ENCODE measurements at places on chromosomes 11 and 22. TPM values are rescaled to one million over a fixed set of nuclear protein-coding genes. Genes with fewer than 3 reads are reported as not detected.
A peak's percentile ranks its signal among the peaks of the same experiment; 100 is the strongest.

The CCDC157 gene
- total RNA-seq = 3.3 TPM

The GUCY1A2 gene
- 0.10 TPM for total RNA-seq

The E2F8 gene
- total RNA-seq = 0.92 TPM

The RAPSN gene
- 0.95 TPM for total RNA-seq

The ABCC8 gene
- total RNA-seq = not detected

- no peak overlapping the region for H3K27ac ChIP-seq
- peaks cover 4% of the 10 kb centered on the region for H3K27me3 ChIP-seq
- no peaks in the 10 kb centered on the region for H3K4me1 ChIP-seq
- DNase-seq = no peak
- no peak overlapping the region for H3K4me3 ChIP-seq
Measured at GRCh38 chr11:69218271-69218682, 62.5 kb downstream of the SMIM38 start.

- peaks cover 6% of the 10 kb centered on the region for H3K27me3 ChIP-seq
- no peaks in the 10 kb centered on the region for H3K36me3 ChIP-seq
- no peak for DNase-seq
- no peak overlapping the region for H3K4me3 ChIP-seq
- H3K27ac ChIP-seq = no peak overlapping the region
Measured at GRCh38 chr11:2580061-2580421, 119.8 kb downstream of the KCNQ1OT1 start.

GRCh38 chr22:37242395-37242918, 1.6 kb downstream of the RAC2 start:
- H3K36me3 ChIP-seq = no peaks in the 10 kb centered on the region
- H3K27ac ChIP-seq = no peak overlapping the region
- H3K27me3 ChIP-seq = peaks cover 2% of the 10 kb centered on the region

GRCh38 chr22:37759281-37759680, 48.5 kb upstream of the GCAT start:
- H3K27ac ChIP-seq = peak overlapping the region; percentile 84
- peaks cover 8% of the 10 kb centered on the region for H3K27me3 ChIP-seq
- H3K4me1 ChIP-seq = peaks cover 33% of the 10 kb centered on the region

DNA sequence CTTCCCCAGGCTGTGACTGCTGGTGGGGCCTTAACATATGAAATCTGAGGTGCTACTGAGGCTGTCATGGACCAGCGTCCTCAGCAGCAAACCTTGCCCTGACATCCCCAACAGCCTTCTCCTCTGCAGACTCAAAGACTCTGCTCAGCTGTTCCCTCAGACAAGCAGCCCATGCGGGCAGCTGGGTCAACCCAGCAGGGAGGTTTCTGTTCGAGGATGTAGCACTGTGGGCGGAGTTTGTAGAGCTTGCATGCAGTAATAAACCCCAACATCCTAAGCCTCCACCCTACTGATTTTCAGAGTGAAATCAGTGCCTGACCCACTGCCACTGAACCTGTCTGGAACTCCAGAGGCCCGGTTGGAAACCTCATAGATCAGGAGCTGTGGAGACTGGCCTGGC, 88.8 kb upstream of the XKR3 start:
- no peak for DNase-seq
- no peak overlapping the region for H3K27ac ChIP-seq
- H3K4me1 ChIP-seq = peaks cover 4% of the 10 kb centered on the region
- H3K36me3 ChIP-seq = peaks cover 4% of the 10 kb centered on the region
- H3K4me3 ChIP-seq = no peak overlapping the region

- peaks cover 4% of the 10 kb centered on the region for H3K4me1 ChIP-seq
- H3K27ac ChIP-seq = no peak overlapping the region
- peaks cover 4% of the 10 kb centered on the region for H3K27me3 ChIP-seq
Measured at GRCh38 chr11:71302911-71303310, 50.5 kb upstream of the SHANK2 start.

DNA sequence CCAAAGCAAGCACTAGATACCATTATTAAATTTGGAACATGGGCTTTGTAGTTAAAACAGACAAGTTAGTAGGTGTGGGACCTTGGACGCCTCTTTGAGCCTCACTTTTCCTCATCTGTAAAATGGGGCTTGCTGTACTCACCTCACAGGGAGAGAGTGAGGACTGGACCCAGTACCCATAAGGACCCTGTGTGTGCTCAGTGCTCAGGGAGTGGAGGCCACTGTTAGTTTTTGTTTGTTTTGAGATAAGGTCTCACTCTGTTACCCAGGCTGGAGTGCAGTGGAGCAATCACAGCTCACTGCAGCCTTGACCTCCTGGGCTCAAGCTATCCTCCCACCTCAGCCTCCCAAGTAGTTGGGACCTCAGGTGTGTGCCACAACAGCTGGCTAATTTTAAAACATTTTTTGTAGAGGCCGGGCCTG, 8.9 kb downstream of the RAPSN start:
- no peak for DNase-seq
- H3K27me3 ChIP-seq = peaks cover 8% of the 10 kb centered on the region
- no peak overlapping the region for H3K27ac ChIP-seq

GRCh38 chr22:29765905-29766631, 739 bp downstream of the ZMAT5 start:
- H3K36me3 ChIP-seq = peaks cover 4% of the 10 kb centered on the region
- peak overlapping the region; percentile 100 for H3K4me3 ChIP-seq
- peak; percentile 15 for DNase-seq
- H3K27me3 ChIP-seq = peaks cover 4% of the 10 kb centered on the region

DNA sequence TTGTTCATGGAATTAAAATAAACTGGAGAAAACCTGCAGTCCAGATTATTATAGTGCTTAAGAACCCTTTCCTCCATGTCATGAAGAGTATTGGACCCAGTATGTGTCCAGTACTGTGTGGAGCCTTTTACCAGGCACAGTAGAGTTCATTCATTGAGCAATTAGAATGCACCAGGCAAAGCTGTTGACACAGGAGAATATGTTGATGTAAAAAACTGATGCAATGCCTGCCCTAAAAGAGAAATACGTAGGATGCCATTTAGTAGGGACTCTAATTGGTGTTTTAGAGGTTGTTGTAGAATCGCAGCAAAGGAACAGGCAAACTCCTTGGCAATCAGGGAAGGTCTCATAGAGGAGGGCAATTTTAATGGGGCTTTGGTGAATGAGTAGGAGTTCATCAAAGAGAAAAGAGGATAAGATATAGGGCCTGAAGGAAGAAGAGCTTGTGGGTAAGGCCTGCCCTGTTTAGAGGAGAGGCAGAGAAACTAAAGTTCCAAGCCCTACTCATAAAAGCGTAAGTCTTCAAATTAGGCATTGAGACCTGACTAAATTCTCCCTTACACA, 126.4 kb downstream of the SEZ6L start:
- H3K4me1 ChIP-seq = peaks cover 4% of the 10 kb centered on the region
- no peak overlapping the region for H3K4me3 ChIP-seq
- no peaks in the 10 kb centered on the region for H3K36me3 ChIP-seq
- H3K27me3 ChIP-seq = peaks cover 1% of the 10 kb centered on the region
- H3K27ac ChIP-seq = no peak overlapping the region
